ENCODE measurements at places on chromosomes 7 and 10.

DNA sequence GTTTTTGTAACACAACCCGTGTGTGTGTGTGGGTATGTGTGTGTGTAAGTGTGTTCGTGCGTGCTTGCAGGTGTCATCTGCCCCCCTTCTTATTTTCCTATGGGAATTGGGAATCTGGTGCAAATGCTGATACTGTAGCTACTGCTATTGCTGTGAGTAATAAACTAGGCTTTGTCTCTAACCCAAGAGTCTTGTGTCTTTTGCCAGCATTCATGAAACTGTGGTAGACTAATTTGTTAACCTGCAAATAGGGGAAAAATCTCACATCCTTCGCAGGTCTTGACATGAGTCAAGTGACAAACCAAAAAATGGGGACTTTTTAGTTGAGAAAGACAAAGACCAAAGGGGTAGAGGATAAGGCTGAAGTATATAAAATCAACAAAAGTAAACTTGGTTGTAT lies 57.9 kb upstream of the FAM133B start:
- DNase-seq: no peak

DNA sequence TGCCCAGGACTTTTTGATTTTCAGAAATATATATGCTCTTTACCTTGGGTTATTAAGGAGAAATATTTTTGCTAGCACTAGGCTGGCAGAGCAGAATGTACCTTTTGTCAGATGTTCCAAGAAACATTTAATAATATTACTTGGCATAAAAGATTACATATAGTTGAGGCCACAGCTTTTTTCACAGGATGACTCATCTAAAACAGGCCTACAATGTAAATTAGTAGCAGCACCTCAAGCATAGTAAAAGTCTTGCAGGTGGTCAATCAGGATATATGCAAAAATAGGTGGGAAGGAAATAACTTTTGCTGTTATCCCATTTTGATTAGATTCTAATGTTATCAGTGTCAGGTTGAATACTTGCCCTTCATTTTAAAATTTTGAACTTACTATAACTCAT lies 14.9 kb upstream of the ITGB1 start:
- DNase-seq: no peak

DNA sequence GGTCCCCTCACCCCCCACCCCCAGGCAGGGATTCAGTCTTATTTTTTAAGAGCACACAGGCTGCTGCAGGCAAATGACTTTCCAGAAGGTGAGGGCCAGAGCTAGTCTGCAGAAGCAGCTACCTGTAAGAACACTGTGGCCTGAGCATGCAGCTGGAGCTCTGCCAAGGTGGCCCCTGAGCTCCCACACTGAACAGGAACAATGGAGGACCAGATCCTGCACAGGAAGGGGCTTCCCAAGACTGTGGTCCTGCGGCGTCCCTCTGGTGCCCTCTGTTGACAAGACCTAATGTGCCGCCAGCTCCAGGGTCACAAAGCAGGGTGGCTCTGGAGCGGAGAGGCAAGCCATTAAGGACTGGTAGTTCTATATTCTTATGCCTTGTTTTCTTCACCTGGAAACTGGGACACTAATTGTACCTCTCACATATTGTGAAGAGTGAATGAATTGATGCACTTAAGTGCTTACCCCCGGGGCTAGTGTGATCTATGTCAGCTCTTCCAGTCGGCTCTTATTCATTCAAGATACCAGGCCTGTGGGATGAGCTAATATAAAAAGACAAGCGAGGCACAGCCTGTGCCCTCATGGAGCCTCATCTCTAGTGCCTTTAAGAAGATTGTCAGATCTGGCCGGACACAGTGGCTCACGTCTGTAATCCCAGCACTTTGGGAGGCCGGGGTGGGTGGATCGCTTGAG lies 8.0 kb upstream of the BEND7 start:
- no peak for DNase-seq

GRCh38 chr7:37315772-37316715 lies 132.6 kb downstream of the ELMO1 start:
- no peak for DNase-seq

DNA sequence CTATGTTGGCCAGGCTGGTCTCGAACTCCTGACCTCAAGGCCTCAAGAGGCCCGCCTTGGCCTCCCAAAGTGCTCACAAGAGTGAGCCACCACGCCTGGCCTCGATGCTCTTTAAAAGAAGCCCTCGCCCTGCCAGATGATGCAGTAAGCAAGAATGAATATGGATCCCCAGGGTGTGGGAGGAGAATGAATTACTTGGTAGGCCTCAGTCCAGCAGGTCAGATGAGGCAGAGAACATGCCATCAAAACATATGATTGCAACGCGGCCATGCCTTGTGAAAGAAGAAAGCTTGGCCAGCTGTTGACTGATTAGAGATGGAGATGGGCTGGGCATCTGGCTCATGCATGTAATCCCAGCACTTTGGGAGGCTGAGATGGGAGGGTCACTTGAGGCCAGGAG lies 68.7 kb downstream of the CAMK1D start:
- no peak for DNase-seq

DNA sequence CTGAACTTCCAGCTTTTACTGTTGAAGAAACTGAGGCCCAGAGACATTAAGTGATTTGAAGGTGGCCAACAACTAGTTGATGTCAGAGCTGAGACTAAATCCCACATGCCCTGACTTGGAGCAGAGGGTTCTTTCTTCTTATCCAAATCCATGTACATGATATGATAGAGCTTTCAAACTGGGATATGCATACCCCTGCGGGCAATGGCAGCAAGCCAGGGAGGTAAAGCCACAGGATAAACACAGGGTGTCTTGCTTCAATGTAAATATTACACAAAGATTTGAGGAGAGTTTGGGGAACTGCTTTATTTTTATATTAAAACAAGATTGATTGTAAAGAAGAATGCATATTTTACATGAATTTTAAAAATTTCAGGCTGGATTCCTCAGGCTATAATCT lies 2.3 kb upstream of the LRRC72 start:
- DNase-seq: no peak

GRCh38 chr10:50593523-50594376 lies 30.0 kb downstream of the SGMS1 start:
- DNase-seq: no peak

- DNase-seq: no peak
Measured at GRCh38 chr10:131207584-131208532, 103.7 kb downstream of the TCERG1L start.

All from keratinocyte (primary cell).